ENCODE measurements at places on chromosomes 12 and 14. TPM values are rescaled to one million over a fixed set of nuclear protein-coding genes. Genes with fewer than 3 reads are reported as not detected.
A peak's percentile ranks its signal among the peaks of the same experiment; 100 is the strongest.

SPRING1 gene
- total RNA-seq: 43.7 TPM

EDDM3A gene
- 0.20 TPM for total RNA-seq

- peaks cover 30% of the 10 kb centered on the region for H3K4me1 ChIP-seq
- peaks cover 39% of the 10 kb centered on the region for H3K27me3 ChIP-seq
- DNase-seq: no peak
Measured at GRCh38 chr14:101962503-101962874, 1.9 kb upstream of the DYNC1H1 start.

FAR2 gene
- total RNA-seq: 27.2 TPM

DNA sequence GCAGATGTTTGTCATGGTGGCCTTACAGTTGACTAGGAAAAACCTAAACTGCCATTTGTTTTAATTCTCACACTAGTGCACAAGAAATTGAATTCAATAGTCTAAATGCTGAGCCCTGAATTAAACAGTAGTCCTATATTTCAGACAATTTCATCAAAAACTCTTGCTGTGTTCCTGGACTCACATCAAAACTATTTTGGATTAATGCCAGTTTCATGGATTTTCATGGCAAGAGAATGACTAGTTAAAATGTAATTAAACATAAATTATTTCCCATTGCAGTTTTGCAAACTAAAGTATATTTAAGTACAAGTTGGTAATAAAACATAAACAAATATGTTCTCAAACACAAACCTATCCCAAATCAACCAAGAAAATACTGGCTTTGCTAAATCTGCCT, 468.0 kb upstream of the PRICKLE1 start:
- H3K27ac ChIP-seq: no peak overlapping the region
- no peak for DNase-seq
- no peak overlapping the region for H3K4me3 ChIP-seq
- H3K4me1 ChIP-seq: peaks cover 4% of the 10 kb centered on the region

ASCL1 gene
- total RNA-seq: 0.07 TPM

DNA sequence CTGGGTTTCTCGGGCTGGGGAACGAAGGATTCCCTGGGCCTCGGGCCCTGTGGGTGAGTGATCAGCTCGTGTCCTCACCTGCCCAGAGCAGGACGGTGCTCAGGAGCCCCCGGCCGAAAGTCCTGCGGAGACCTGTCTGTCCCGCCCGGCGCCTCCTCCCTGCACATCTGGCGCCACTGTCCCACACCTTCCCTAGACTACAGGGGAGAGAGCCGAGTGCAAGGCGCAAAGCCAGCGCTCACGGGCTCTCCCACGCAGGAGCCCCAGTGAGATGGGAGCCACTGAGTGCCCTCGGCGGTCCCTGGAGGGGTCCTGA, 13.1 kb upstream of the TEX22 start:
- H3K27ac ChIP-seq: no peak overlapping the region
- H3K36me3 ChIP-seq: peaks cover 16% of the 10 kb centered on the region
- no peaks in the 10 kb centered on the region for H3K27me3 ChIP-seq
- H3K4me3 ChIP-seq: no peak overlapping the region
- no peaks in the 10 kb centered on the region for H3K4me1 ChIP-seq

DNA sequence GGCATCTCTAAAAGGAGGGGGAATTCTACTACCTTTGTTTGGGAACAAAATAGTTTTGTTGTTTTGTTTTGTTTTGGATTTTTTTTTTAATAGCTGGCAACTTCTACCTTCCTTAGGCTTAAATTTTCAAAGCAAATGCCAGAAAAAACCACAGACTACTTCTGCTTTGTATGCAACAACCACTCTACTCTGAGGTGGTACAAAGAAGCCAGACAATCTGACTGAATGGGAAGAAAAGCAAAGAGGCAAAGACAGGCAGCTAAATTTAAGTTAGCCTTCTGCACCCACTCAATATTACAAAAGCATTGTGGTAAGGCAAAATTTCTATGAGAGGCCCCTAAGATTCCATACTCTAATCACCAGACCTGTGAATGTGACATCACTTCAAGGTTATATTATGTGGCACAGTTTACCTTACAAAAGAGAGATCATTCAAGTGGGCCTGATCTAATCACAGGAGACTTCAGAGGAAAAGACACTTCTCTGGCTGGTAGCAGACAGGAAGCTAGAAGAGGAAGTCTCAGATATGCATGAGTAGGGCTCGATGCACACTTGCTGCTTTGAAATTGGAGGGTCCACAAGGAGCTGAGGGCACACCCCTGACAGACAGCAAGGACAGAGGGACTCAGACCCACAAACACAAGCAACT, 566.6 kb downstream of the RPS29 start:
- no peak overlapping the region for H3K4me3 ChIP-seq
- peaks cover 10% of the 10 kb centered on the region for H3K36me3 ChIP-seq
- no peak overlapping the region for H3K27ac ChIP-seq

DNA sequence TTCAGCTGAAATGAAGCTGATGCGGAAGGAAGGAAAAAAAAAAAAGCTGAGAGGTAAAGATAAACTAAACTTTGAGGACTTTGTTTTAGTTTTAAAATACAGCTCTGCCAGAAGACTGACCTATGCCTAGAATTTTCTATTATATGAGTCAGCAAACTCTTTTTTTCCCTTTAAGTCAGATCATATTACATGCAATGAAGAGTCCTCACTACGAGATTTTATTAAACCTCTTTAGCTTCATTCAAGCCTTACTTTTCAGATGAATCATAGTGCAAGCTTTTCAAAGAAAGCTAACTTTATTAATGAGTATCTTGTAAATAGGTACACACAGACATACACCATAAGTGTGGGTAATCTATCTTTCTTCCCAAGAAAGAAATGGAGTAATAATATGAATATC, 57.8 kb upstream of the FSCB start:
- no peaks in the 10 kb centered on the region for H3K4me1 ChIP-seq
- no peaks in the 10 kb centered on the region for H3K36me3 ChIP-seq
- H3K4me3 ChIP-seq: no peak overlapping the region
- H3K27ac ChIP-seq: no peak overlapping the region
- no peak for DNase-seq

GRCh38 chr12:107775093-107775721, 703 bp downstream of the ASCL4 start:
- H3K27me3 ChIP-seq: peaks cover 90% of the 10 kb centered on the region
- no peaks in the 10 kb centered on the region for H3K36me3 ChIP-seq
- peak overlapping the region; percentile 63 for H3K4me3 ChIP-seq
- H3K27ac ChIP-seq: no peak overlapping the region
- peaks cover 11% of the 10 kb centered on the region for H3K4me1 ChIP-seq
- DNase-seq: peak; percentile 82

- DNase-seq: peak; percentile 47
- peak overlapping the region; percentile 95 for H3K4me3 ChIP-seq
- H3K4me1 ChIP-seq: peaks cover 21% of the 10 kb centered on the region
- peaks cover 16% of the 10 kb centered on the region for H3K27me3 ChIP-seq
- no peak overlapping the region for H3K27ac ChIP-seq
Measured at GRCh38 chr12:20370014-20370386, 1.7 kb downstream of the PDE3A start.

MAPK1IP1L gene
- 107 TPM for total RNA-seq

LRTM2 gene
- total RNA-seq: 0.66 TPM

MANSC1 gene
- total RNA-seq: 10.6 TPM

ADAM21 gene
- total RNA-seq: not detected

CLEC2D gene
- 7.1 TPM for total RNA-seq

GRCh38 chr14:93214598-93214997, 7.5 kb downstream of the UBR7 start:
- peaks cover 29% of the 10 kb centered on the region for H3K36me3 ChIP-seq
- H3K27me3 ChIP-seq: no peaks in the 10 kb centered on the region
- H3K27ac ChIP-seq: no peak overlapping the region
- no peaks in the 10 kb centered on the region for H3K4me1 ChIP-seq
- H3K4me3 ChIP-seq: no peak overlapping the region

DNA sequence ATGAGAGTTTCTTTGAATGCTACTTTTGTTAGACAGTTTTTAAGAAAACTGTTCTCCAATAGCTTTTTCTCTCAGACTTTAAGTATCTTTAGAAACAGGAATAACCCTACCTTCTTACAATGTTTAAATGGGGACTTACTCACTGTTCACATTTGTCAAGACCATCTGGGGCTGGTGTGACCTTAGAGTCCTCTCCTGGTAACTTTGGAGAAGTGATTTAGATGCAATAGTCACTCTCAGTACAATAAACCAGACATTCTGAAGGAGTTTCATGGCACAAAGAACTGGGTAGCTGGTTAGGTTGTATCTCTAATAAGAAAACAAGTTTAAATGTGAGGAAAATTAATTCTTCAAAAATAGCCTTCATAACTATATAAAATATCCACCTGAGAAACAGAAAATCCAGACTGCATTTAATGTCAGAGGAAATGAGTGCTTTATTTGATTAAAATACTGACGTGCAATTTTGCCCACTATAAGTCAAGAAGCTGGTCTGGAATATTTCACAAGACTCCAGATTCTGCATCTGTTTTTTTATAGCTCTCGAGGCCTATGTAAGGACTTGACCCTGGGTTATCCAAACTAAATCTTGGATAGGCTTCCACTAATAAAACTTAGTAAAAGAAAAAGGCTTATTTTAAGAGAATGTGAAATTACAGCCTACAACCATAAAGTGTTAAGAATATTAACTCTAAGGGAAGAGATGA, 108.7 kb downstream of the PTGER2 start:
- H3K4me1 ChIP-seq: no peaks in the 10 kb centered on the region
- no peak for DNase-seq
- no peaks in the 10 kb centered on the region for H3K27me3 ChIP-seq
- no peak overlapping the region for H3K27ac ChIP-seq
- H3K36me3 ChIP-seq: no peaks in the 10 kb centered on the region
- H3K4me3 ChIP-seq: no peak overlapping the region

DNA sequence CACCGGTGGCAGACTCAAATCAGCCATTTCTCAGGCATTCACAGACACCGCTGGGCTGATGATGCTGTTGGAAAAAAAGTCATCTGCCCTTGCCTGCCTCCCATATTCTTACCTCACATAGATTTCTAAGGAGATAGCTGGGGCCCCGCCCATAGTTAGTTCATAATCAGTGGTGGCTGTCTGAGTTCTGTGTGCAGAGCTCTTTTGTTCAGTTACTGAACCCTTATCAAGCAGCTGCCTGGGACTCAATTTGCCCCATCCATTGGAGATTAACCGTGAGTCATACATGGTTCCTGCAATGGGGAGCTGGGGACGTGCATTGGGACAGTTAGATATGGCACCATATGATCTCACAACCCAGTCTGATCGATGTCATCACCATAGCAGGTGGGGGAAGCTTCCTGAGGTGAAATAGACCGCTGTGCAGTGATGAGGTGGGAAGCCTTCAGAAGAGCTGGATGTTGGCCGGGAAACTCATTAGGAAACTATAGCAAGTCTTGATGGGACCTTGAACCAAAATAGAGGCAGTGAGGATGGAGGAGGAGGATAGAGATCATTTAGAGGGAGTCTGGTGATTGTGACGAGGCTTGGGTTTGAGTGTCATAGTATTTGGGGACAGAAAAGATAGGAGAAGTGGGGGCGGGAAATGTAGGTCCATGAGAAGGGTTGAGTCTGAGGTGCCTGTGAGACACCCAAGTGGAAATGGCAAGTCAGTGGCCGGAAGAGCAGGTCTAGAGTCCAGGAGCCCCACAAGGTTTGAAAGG, 147.8 kb downstream of the GCH1 start:
- no peak overlapping the region for H3K27ac ChIP-seq
- H3K4me1 ChIP-seq: peaks cover 5% of the 10 kb centered on the region
- no peak overlapping the region for H3K4me3 ChIP-seq
- H3K27me3 ChIP-seq: no peaks in the 10 kb centered on the region
- DNase-seq: no peak

AMIGO2 gene
- 4.9 TPM for total RNA-seq

DNA sequence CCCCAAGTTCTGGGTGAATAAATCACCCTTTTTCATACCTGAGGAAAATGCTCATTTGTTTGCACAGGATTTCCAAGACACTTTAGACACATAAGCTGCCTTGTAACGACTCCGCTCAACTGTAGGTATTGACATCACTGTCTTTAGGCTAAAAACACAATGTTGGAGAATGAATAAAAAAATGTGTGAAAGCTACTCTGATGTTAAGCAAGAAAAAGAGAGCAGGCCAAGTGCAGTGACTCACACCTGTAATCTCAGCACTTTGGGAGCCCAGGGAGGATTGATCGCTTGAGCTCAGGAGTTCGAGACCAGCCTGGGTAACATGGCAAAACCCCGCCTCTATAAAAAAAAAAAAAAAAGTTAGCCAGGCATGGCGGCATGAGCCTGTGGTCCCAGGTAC, 11.1 kb upstream of the CIPC start:
- H3K36me3 ChIP-seq: peaks cover 17% of the 10 kb centered on the region
- peak overlapping the region; percentile 97 for H3K27ac ChIP-seq
- DNase-seq: no peak
- no peaks in the 10 kb centered on the region for H3K27me3 ChIP-seq
- H3K4me3 ChIP-seq: no peak overlapping the region

DNA sequence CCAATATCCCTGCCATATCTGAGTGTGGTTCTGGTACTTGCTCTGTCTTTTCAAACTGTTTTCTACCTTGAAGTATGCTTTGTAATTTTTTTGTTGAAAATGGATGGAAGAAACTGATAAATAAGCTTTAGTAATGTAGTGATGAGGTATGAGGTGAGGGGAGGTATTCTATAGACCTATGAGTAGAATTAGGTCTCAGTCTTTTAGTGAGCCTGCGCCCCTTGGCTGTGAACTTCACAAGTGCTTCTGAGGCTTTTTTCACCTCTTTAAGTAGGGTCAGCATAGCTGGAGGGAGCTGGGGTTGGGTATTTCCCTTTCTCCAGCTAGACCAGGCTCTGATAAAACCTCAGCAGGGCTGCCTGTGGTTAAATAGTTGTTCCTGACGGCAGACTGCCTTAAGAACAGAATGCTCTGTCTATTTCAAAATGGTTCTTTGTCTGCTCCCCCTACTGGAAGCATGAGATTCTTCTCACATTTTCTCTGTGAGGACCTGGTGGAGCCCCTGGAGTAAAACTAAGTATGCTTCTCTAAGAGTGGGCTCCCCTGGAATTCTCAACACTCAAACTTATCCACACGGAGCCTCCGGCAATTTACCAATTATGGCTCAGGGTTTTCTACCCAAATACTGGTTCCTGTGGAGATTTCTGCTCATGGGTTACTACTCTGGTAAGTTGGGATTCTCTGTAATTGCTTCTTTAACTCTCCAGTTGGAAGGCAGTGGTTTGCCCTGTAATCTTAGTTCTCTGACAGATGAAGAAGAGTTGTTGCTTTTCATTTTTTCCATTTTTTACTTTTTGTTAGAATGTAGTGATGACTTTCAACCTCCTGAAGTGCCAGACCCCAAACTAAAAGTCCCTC, 13.1 kb downstream of the KRT5 start:
- H3K4me3 ChIP-seq: no peak overlapping the region
- H3K27me3 ChIP-seq: peaks cover 2% of the 10 kb centered on the region
- H3K36me3 ChIP-seq: peaks cover 5% of the 10 kb centered on the region
- peaks cover 8% of the 10 kb centered on the region for H3K4me1 ChIP-seq

ALDH2 gene
- total RNA-seq: 32.6 TPM

GRCh38 chr12:130435331-130435730, 97.6 kb downstream of the PIWIL1 start:
- no peak overlapping the region for H3K27ac ChIP-seq
- H3K27me3 ChIP-seq: no peaks in the 10 kb centered on the region
- H3K36me3 ChIP-seq: peaks cover 9% of the 10 kb centered on the region
- H3K4me1 ChIP-seq: no peaks in the 10 kb centered on the region
- no peak for DNase-seq
- no peak overlapping the region for H3K4me3 ChIP-seq

- H3K4me3 ChIP-seq: no peak overlapping the region
- H3K27me3 ChIP-seq: no peaks in the 10 kb centered on the region
- no peak overlapping the region for H3K27ac ChIP-seq
- peaks cover 13% of the 10 kb centered on the region for H3K36me3 ChIP-seq
Measured at GRCh38 chr12:92722897-92723296, 20.1 kb downstream of the PLEKHG7 start.

PTGR2 gene
- 23.6 TPM for total RNA-seq

PIWIL1 gene
- total RNA-seq: not detected

- DNase-seq: no peak
- no peak overlapping the region for H3K27ac ChIP-seq
- no peaks in the 10 kb centered on the region for H3K27me3 ChIP-seq
Measured at GRCh38 chr12:79858518-79858917, 76.4 kb downstream of the PPP1R12A start.
